Activated CD8-positive, alpha-beta memory T cell treated with anti-CD3 and anti-CD28 coated beads for 48 hours (primary cell): ENCODE measurements at places on chromosomes 6 and 20.

GRCh38 chr20:16360668-16361067 is 212.6 kb downstream of the KIF16B start:
- DNase-seq: no peak

DNA sequence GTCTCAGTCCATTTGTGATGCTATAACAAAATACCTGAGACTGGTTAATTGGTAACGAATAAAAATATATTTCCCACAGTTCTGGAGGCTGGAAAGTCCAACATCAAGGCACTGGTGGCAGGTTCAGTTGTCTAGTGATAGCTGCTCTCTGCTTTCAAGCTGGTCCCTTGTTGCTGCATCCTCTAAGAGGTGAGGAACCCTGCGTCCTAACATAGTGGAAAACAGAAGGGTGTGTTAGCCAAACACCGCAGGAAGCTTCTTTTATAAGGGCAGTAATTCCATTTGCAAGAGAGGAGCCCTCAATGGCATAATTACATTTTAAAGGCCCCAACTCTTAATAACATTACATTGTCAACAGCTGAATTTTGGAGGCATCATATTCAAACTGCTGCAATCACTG is 372.7 kb downstream of the ADGRB3 start:
- DNase-seq: no peak

- DNase-seq: no peak
These were observed 146.7 kb upstream of the LRFN2 start for GRCh38 chr6:40733770-40734396.

- DNase-seq: no peak
These were observed 370.4 kb downstream of the PREX1 start for GRCh38 chr20:48457193-48458002.

DNA sequence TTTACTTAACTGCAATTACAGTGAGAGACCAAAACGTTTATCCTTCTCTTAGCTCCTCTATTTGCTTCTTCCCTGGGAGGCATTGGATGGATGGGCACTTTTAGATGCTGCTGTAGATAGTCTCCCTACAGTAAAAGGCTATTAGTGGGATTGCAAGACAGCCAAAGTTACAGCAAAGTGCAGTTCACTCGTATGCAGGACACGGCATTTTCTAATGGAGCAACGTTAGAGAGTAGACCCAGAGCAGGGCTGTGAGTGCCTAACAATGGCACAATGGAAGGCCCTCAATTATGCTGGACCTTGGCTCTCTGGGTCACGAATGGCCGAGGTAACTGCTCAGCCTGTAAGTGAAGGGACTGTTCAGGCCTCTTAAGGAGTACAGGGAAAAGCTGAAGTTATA is 605.8 kb upstream of the NOX3 start:
- no peak for DNase-seq

GRCh38 chr20:50519036-50519762 is 9.0 kb downstream of the PTPN1 start:
- DNase-seq: no peak

- DNase-seq: no peak
These were observed 22.3 kb downstream of the CNKSR3 start for GRCh38 chr6:154488248-154488593.

GRCh38 chr6:48714250-48714649 is 603.3 kb upstream of the PTCHD4 start:
- DNase-seq: no peak

GRCh38 chr20:8809107-8809953 is 259.6 kb upstream of the PLCB4 start:
- DNase-seq: no peak

DNA sequence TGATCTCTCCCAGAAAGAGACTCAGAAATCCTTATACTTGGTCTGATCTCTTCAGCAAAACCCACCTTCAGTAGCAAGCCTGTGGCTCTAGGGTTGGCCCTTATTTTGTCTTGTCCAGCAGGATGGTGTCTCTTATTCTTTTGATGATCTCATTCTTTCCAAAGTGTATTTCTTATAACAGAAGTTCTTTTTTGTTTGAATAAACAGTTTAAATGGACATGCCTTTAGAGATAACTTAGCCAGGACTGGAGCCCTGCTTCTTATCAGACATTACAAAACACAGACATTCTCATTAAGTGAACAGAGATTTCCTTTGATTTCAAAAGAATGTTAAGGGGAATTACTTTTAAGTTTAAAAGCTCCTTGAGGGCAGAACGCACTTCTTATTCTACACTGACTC is 31.7 kb downstream of the KCNS1 start:
- no peak for DNase-seq

- DNase-seq: no peak
These were observed 8.3 kb downstream of the OR2H1 start for GRCh38 chr6:29465279-29465678.

GRCh38 chr6:14235653-14236356 is 118.2 kb downstream of the CD83 start:
- no peak for DNase-seq

DNA sequence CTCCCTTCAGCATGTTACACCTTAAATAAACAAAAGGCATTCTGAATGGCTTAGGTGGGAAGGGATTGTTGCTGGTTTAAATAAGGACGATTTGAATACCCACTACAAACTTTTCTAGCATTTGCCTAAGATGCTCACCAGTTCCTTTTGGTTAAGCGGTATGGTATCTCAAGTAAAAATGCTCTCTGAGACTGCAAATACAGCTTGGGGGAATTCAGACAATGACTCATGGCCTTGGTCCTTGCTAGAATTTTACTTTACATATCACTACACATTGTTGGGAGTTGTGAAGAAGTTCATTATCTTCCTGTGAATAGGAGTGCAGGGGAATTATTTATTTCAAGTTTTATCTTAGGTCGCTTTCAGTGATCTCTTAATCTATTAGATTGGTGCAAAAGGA is 670.7 kb downstream of the UTRN start:
- no peak for DNase-seq

DNA sequence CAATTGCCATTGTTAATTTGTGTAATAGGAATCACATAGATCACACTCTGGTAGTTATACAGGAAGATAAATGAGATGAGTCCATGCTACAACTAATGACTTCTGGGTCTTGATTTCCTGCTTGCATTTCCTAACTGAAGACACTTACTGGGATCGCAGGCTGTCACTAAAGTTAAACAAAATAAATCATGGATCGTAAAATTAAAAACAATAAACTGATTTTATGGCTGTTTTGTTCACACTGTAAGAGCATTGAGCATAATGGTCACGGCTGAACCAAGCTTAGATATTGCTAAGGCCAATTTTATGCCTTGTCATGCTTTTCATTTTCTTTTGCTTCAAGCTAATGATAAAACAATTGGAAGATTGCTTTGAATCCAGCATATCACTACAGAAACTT is 332.5 kb upstream of the CITED2 start:
- no peak for DNase-seq

- DNase-seq: no peak
These were observed 783.0 kb upstream of the GJE1 start for GRCh38 chr6:141349710-141350109.

GRCh38 chr6:46789434-46790354 is 3.5 kb upstream of the MEP1A start:
- no peak for DNase-seq

- no peak for DNase-seq
These were observed 49.5 kb upstream of the TULP4 start for GRCh38 chr6:158262755-158263154.

DNA sequence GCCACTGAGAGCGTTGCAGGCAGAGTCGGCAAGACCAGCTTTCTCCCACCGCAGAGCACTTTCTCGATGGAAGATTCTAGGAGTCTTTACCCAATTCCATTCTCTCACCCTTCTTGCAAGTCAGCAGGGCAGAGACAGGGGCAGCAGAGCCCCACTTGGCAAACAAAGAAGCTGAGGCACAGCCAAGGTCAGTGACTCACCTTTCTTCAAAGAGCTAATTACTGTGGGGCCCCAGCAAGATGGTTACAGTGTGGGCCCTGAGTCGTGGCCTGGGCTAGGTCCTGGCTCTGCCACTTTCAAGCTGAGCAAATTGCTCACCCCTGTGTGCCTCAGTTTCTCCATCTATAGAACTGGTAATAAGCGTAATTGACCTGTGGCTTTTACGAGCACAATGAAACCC is 277.0 kb downstream of the PREX1 start:
- DNase-seq: no peak

DNA sequence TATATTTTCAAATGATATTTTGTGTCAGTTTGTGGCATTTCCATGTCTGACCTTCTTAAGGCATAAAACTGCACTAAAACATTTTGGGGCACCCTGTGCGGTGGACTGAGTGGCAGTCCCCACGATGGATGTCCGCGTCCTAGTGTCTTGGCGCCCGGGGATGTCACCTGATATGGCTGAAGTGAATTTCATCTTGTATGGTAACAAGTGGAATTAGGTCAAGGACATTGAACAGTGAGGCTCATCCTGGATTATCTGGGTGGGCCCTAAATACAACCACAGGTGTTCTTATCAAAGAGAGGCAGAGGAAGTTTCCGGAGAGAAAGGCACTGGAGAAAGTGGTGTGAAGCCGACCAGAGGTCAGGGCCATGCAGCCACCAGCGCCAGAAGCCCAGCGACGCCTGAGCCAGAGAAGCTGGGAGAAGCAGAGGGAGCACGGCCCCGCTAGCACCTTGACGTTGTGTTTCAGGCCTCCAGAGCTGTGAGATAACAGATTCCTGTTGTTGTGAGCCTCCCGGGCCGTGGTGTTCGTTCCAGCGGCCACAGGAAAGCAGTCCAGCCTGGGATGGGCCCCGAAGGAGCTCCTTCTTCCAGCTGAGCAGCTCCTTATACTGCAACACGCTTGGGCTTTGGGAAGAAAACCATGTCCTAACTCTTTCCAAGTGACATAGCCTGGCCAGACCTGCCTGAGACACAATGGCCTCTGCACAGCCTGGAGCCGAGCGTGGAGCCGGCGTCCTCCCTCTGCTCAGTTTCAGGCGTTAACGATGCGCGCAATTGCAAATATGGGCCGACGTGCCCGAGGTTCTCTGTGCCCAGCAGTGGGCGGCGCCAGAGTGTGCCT is 22.5 kb downstream of the THBS2 start:
- DNase-seq: no peak

- no peak for DNase-seq
These were observed 3.8 kb upstream of the ENTPD6 start for GRCh38 chr20:25191689-25192088.

DNA sequence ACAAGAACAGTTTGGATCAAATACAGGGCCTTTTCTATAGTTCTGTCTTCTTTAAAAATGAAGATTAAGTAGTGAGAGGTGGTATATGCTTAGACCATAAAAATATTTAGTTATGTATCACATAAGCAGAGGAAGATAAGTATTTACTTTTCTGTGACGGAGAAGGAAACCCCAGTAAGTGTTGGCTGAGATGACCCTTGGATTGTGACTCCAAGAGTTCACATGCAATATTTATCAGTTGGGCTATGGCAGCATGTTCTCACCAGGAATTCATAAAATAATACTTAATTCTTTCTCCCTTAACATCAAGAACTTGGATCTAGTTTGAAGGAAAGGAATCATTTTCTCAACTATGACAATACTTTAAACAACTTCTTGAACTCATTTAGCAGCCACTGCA is 98.4 kb upstream of the TBX18 start:
- DNase-seq: no peak

- no peak for DNase-seq
These were observed 89.0 kb downstream of the TCP11 start for GRCh38 chr6:35051997-35052583.

DNA sequence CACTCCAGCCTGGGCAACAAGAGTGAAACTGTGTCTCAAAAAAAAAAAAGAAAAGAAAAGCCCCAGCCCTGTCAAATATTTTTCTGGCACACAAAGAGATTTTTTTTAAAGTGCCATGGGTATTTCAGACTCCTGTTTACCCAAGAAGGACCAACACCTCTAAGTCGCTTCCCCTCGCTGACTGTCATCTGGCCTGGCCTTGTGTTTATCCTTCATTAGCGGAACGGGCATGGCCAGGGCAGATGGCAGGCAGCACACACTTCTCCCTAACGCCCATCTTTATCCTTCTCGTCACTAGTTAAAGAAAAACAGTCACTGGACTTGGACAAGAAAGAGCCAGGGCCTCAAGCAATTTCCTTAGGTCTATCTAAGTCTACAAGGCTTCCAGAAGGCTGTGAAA is 7.3 kb upstream of the CBFA2T2 start:
- DNase-seq: no peak

- no peak for DNase-seq
These were observed 510.2 kb upstream of the SULF2 start for GRCh38 chr20:48295445-48295903.

GRCh38 chr6:68710916-68711315 is 75.8 kb downstream of the ADGRB3 start:
- DNase-seq: no peak

DNA sequence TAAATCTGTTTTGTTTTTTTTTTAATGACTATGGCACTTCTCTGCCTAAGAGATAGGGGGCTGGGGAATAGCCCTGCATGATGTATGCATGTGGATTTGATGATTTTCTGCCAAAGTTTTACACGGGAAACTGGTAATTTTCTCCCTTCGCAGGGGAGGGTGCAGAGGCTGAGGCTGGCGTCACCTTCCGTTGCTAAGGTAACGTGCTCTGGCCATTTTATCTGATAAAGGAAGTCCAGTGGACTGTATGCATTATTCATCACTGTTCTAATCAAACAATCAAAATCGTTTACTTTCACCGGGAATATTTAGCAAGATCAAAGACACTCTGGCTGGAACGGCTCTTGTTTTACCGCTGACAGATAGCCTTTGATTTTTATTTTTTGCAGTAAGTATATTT is 789 bp downstream of the PHACTR1 start:
- DNase-seq: no peak

DNA sequence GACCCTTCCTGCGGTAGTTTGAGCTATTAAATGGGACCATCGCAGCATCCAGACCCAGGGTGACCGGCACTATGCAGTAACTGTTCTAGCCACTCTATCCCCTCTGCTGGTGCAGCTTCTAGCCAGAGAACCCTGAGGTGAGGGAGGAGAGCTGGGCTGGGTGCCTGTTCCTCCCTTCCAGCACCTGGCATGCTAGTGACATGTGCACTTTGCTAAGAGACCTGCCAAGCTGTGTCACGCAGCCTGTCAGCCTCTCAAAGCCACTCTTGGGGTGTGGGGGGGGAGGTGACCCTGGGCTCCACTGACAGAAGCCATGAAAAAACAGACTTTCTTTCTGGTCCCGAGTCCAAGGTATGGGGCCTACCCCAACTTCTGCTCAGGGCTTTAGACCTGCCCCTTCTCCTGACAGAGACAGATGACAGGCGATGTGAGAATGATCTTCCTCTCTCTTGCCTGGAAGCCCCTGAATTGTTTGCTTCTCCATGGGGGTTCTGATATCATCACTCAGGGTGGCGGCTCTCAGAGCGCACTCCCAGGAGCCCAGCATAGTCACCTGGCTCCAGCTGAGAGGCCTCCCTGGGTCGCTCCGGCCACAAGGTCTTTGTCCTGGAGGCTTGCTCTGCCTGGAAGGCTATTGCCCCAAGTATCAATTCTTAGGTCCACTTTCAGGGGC is 47.2 kb upstream of the MLN start:
- no peak for DNase-seq

DNA sequence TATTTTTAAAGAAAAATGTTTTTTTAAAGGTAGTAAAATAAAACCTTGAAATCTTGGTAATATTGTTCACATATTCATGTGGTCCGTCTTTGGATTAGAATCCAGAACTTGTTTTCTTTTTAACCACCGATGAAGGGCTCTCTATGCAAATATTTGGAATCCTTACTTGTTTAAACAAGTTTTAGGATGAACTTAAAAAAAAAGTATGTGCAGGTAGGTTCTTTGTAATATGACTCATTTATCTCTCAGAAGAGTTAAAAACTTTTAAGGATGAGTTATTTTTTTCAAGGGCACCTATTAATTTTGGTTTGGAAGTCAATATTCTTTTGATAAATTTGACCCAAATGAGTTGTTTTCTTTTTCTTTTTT is 8.9 kb downstream of the DSP start:
- DNase-seq: no peak
